ENCODE measurements at places on chromosomes 4 and X. TPM values are rescaled to one million over a fixed set of nuclear protein-coding genes. Genes with fewer than 3 reads are reported as not detected.

Gene IQCM
- total RNA-seq, result not detected

Gene TEC
- 0.20 TPM for total RNA-seq

Gene LIAS
- 5.8 TPM for total RNA-seq

Gene BTC
- 0.30 TPM for total RNA-seq

Gene ARMCX2
- 167 TPM for total RNA-seq

Gene PHF8
- total RNA-seq, result 15.9 TPM

Gene NKAP
- total RNA-seq, result 4.2 TPM

Gene HTR2C
- total RNA-seq, result not detected

Gene RHOH
- total RNA-seq, result not detected

Gene PCDH10
- total RNA-seq, result 85.6 TPM

Gene LGI2
- 0.23 TPM for total RNA-seq

Gene KLHL4
- total RNA-seq, result 6.2 TPM

Gene S100G
- total RNA-seq, result not detected

Gene TMEM156
- not detected for total RNA-seq

Data from smooth muscle cell of the pulmonary artery (primary cell).